Fibroblast of lung (primary cell): ENCODE measurements at places on chromosomes 5 and 9. TPM values are rescaled to one million over a fixed set of nuclear protein-coding genes. Genes with fewer than 3 reads are reported as not detected.
A peak's percentile ranks its signal among the peaks of the same experiment; 100 is the strongest.

The SLCO4C1 gene
- polyA plus RNA-seq: 0.01 TPM in 2 replicates

DNA sequence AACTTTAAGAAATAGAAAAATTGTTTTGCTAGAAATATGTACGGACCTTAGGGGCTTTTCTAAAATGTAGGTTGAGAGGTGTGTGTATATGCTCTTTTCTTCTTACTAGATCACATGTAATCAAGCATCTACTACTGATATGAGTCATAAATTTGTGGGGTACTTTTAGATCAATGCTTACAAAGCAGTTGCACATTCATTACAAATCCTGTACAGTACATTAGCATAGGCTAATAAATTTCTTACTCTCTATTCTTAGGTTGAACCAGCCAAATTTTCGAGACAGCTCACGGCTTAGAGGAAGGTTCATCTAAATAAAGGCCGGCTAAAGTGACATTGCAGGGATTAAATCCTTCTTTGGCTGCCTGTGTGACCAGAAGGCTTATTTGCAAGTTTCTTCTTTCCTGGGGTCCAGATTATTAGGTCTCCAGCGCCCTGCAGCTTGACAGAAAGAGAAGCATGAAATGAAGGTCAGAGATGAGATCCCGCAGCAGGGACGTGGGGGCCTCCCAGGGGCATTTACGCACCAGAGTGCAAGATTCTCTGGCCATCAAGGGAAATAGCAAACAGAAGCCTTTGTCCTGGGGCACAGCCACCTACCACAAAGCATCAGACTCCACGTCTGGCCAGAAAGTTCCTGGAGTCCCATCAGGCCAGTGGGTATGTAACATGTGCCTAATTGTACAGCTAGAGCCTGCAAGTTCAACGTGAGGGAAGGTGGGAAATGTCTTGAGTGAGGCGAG, 53.0 kb downstream of the NIM1K start:
- no peaks in the 10 kb centered on the region for H3K4me1 ChIP-seq
- H3K27ac ChIP-seq: no peak overlapping the region
- H3K4me3 ChIP-seq: no peak overlapping the region
- no peaks in the 10 kb centered on the region for H3K36me3 ChIP-seq
- no peak for DNase-seq

DNA sequence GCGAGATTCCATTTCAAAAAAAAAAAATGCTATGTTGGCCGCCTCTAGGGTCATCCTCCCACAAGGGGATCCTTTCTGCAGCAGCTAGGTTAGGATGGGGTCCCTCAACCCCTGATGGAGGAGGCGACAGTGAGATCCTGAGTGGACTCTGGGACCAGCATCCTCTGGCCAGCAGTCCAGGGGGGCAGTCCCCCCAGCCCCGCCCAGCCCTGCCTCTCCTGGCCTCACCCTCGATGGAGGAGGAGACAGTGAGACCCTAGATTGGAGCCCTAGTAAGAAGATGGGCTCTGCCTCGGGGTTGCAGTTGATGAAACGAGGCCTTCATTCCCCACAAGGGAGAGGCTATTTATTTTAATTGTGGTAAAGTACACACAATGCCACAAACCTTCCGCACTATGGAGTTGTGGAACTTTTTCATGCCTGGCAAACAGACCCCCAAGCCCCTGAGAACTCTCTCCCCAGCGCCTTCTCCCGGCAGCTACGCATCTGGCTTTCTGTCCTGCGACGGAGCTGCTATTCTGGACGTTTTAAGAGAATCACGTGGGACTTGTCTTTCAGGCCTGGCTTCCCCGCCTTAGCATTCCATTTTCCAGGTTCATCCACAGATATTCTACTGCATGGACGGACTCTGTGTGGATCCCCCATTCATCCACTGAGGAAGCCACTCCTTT, 15.8 kb downstream of the VAV2 start:
- H3K4me3 ChIP-seq: no peak overlapping the region
- H3K27ac ChIP-seq: no peak overlapping the region
- peaks cover 11% of the 10 kb centered on the region for H3K4me1 ChIP-seq
- peaks cover 3% of the 10 kb centered on the region for H3K36me3 ChIP-seq
- no peaks in the 10 kb centered on the region for H3K27me3 ChIP-seq

DNA sequence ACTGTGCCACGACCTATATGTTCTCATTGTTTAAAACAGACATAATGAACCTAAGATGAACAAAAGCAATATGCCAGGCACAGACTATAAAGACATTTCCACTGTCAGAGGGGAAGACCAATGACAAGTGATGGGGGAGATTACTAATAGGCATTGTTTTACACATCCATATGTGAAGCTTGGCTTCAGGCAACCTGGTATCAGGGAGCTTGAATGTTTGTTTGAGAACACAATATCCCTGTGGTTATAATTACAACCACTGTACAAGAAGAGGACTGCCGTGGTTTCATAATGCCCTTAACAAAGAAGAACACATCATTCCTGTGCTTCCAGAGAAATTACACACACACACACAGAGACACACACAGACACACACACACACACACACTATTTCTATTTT, 385.7 kb downstream of the BNC2 start:
- H3K4me1 ChIP-seq: no peaks in the 10 kb centered on the region
- no peaks in the 10 kb centered on the region for H3K36me3 ChIP-seq
- no peak overlapping the region for H3K27ac ChIP-seq
- DNase-seq: peak; percentile 78
- no peaks in the 10 kb centered on the region for H3K27me3 ChIP-seq

DNA sequence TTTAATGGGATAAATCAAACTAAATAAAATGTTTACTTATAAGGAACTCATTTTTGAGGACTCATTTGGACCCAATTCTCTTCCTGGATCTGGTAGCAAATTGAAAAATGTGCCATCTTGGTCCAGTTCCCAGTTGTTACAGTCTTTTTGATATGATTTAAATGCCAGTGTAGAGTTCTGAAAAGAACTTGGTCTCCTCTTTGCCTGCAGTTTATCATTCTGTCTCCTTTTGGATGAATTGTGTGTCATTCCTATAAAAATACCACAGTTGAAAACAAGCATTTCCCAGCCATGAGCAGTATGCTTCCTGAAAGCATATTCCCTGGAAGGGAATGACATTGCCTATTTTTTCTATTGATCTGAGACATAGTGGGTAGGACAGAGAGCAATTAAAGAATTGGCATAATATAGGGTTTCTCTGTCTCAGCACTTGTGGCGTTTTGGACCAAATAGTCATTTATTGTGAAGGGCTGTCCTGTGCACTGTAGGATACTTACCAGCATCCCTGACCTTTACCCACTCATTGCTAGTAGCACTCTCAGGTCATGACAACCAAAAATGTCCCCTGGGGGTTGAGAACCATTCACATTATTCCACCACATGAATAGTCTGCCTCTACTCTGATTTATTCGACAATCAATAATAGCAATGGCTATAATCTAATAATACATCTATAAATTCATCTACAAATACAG, 181.8 kb downstream of the NXNL2 start:
- H3K4me1 ChIP-seq: no peaks in the 10 kb centered on the region
- H3K36me3 ChIP-seq: no peaks in the 10 kb centered on the region
- H3K4me3 ChIP-seq: no peak overlapping the region
- no peak for DNase-seq
- no peak overlapping the region for H3K27ac ChIP-seq

The SLC38A9 gene
- polyA plus RNA-seq: 15.7 and 18.1 TPM in 2 replicates

DNA sequence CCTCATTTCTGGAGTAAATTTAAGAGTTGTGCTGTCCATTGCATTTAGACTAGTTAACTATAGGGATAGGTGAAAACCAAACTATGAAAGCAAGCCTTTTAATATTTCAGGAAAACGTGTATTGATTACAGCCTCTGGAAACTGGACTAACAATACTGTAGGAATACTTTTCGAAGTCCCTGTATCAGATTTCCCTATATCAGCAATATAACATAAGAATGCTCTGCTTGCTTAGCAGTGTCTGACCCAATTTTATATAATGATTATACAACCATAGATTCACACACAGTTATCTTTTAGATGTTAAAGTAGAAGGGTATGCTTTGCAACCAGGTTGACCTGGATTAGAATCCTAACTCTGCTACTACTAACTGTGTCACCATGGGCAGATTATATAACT, 203.1 kb downstream of the WDR70 start:
- H3K27ac ChIP-seq: no peak overlapping the region
- H3K4me3 ChIP-seq: no peak overlapping the region
- DNase-seq: no peak

DNA sequence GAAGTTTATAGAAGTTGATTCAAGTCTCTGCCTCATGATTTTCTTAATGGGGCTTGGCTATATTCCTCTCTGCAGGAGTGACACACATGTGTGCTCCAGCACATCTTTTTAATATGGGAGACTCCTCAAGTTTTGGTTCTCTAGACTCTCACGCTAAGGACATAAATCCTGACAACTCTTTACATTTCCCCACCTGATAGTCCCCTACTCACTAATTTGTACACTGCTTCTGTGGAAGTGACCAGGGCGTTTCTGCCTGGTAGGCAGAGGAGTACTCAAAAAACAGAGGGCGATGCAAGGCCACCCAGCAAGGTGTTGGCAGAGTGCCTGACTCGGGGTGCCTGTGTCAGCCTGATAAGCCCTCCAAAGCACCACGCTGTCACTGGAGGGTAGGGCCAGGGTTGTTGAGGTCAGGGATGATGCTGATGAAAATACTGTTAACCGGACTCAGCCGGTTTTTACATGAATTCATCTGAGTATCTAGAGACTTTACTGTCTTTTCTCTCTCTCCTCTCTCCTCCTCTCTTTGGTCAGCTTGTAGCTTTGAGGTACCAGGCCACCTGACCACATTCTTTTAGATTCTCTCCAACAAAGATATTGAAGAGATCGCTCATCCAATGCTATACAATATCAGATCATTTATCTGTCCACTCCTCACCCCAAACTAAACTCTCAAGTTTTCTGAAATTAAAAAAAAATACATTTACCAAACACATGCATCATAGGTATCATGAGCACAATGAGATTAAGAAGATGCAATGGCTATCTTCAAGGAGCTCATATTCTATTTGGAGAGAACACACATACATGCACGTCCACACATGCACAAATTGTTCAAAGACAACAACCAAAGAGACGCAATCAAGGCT, 205.2 kb downstream of the PIK3R1 start:
- no peaks in the 10 kb centered on the region for H3K27me3 ChIP-seq
- H3K36me3 ChIP-seq: no peaks in the 10 kb centered on the region
- no peak for DNase-seq
- H3K4me1 ChIP-seq: peaks cover 18% of the 10 kb centered on the region
- no peak overlapping the region for H3K4me3 ChIP-seq

- no peaks in the 10 kb centered on the region for H3K36me3 ChIP-seq
- H3K27ac ChIP-seq: no peak overlapping the region
- no peak overlapping the region for H3K4me3 ChIP-seq
Measured at GRCh38 chr9:33752130-33752637, 43.2 kb upstream of the PRSS3 start.
